ENCODE measurements at places on chromosomes 5 and 9.
A peak's percentile ranks its signal among the peaks of the same experiment; 100 is the strongest.

- no peak for DNase-seq
Measured at GRCh38 chr5:36605241-36605640, 1.2 kb upstream of the SLC1A3 start.

DNA sequence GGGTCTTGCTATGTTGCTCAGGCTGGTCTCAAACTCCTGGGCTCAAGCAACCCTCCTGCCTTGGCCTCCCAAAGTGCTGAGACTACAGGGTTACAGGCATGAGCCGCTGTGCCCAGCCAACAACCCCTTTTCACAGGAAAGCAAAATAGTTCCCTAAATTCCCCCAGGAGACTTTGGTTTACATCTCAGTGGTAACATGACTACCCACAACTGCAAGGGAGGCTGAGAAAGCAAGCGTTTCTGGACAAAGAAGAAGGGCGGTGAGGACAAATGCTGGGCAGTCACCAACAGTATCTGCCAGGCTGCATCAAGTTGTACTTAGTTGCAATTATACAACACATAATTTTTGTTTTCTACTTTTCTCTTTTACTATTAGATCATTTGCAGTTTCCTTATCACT lies 7.4 kb upstream of the ADGRD2 start:
- no peak for DNase-seq

GRCh38 chr9:77975806-77976205 lies 55.8 kb downstream of the GNAQ start:
- DNase-seq, result no peak

- DNase-seq, result peak; percentile 80
Measured at GRCh38 chr5:159156426-159157238, 52.7 kb downstream of the RNF145 start.

DNA sequence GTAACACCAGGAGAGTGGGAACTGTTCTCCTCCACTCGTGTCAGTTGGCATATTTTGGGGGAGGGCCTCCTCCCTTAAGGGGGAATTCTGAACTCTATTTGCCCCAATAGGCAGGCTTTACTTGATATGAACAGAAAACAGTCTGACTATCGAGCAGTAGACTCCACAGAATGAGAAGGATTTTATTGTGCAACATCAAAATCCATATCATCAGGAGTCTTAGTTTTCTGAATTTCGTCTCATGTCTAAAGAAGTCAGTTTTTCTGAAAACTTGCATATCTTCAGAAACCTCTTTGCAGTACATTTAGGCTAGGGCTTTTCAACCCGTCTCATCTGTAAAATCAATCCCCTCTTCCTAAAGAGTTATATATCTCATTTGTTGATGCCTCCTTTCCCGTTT lies 96.2 kb downstream of the AUH start:
- no peak for DNase-seq

GRCh38 chr5:23319901-23320300 lies 187.5 kb upstream of the PRDM9 start:
- DNase-seq, result no peak

GRCh38 chr9:96232539-96233241 lies 69.3 kb downstream of the HSD17B3 start:
- no peak for DNase-seq

DNA sequence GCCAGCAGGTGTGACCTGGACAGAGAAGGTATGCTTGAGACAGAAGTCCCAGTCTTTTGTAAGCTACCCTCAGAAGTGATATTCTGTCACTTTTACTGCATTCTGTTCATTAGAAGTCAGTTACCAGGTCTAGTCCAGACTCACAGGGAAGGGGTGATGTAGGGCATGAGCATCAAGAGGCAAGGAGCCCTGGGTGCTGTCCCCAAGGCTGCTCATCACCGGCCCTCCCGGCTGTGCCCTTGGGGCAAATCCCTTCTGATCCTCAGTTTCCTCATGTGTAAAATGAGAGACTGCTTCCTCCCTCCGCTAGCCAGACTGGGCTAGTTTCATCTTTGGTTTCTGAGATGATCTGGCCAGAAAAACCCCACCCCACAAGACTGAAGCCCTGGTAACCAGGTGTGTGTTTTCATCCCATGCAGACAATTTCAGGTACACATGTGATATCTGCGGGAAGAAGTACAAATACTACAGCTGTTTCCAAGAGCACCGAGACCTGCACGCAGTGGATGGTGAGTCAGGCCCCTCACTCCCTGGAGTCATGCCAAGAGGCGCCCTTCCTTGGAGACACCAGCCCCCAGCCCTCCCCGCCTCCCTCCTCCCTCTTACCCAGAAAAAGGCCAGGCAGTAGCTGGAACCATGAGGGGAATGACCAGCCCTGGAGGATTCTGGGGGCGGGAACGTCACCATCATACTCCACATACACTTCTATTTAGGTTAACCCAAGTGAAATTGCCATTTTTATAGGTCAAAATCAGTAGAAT lies 71.0 kb downstream of the AMBP start:
- no peak for DNase-seq

Data from B cell (primary cell).